PC-3 (cell line): ENCODE measurements at places on chromosomes 1 and 21. TPM values are rescaled to one million over a fixed set of nuclear protein-coding genes. Genes with fewer than 3 reads are reported as not detected.

The F5 gene
- total RNA-seq = not detected in 2 replicates

The LAD1 gene
- total RNA-seq = 310 and 381 TPM in 2 replicates

The OR14K1 gene
- not detected in 2 replicates for total RNA-seq

GRCh38 chr21:42257091-42257765 is 38.3 kb downstream of the ABCG1 start:
- DNase-seq = no peak

DNA sequence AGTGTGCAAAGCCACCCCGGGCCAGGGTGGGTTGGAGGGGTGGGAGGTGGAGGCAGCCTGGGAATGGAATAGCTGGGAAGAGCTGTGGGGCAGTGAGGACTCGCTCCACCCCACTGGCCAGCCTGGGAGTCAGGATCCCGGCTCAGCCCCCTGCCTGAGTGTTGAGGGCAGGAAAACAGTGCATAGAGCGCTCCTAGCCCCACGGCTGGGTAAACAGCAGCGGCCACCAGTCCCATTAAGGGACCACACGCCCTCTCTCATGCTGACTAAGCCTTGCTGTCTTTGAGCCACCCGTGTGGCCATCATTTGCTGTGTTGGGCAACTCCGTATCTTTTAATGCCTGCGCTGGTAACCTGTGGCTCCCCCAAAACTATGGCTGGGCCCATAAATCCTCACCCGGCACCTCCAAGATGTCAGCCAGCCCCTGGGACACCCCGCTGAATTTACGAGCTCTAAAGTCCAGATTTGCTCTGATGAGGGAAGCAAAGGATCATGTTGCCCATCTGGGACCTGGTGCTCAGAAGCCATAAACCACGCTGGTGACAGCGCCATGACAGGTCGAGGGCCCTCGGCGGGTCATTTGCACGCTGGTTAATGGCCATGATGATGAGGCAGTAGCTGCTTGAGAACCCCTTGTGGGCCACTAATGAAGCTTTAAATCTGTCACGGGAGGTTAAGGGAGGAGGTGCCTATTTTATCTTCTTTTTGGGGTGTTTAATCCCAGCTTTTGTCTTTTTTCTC is 34.9 kb downstream of the SYF2 start:
- DNase-seq = no peak

DNA sequence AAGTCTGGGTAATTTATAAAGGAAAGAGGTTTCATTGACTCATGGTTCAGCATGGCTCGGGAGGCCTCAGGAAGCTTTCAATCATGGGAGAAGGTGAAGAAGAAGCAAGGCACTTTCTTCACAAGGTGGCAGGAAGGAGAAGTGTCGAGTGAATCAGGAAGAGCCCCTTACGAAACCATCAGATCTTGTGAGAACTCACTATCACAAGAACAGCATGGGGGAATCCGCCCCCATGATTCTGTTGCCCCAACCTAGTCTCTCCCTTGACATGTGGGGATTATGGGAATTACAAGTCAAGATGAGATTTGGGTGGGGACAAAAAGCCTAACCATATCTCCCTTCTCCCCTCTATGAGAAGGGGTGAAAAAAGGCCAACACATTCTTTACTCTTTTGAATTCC is 11.2 kb upstream of the IVNS1ABP start:
- DNase-seq = no peak

DNA sequence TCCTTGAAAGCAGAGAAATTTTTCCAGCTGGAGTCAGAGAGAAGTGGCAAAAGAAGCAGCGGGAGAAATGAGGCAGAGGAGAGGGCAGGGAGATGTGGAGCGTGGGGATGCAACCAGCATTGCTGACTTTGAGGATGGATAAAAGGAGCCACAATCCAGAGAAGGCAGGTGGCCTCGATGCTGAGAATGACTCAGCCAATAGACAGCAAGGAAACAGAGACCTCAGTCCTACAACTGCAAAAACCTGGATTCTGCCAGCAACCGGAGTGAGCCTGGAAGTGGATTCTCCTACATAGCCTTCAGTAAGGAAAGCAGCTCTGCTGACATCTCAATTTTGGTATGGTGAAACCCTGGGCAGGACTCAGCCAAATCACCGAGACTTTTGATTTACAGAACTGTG is 128.9 kb upstream of the ATP1B1 start:
- peak; percentile 18 for DNase-seq

- DNase-seq = no peak
Observed at GRCh38 chr1:14251871-14252270, 346.6 kb upstream of the KAZN start.
